Breast epithelium (tissue), 4 donors: ENCODE measurements at places on chromosomes 16 and 17. TPM values are rescaled to one million over a fixed set of nuclear protein-coding genes. Genes with fewer than 3 reads are reported as not detected.

GRCh38 chr17:17391668-17392370 lies 85.0 kb upstream of the MED9 start:
- no peak for DNase-seq

DNA sequence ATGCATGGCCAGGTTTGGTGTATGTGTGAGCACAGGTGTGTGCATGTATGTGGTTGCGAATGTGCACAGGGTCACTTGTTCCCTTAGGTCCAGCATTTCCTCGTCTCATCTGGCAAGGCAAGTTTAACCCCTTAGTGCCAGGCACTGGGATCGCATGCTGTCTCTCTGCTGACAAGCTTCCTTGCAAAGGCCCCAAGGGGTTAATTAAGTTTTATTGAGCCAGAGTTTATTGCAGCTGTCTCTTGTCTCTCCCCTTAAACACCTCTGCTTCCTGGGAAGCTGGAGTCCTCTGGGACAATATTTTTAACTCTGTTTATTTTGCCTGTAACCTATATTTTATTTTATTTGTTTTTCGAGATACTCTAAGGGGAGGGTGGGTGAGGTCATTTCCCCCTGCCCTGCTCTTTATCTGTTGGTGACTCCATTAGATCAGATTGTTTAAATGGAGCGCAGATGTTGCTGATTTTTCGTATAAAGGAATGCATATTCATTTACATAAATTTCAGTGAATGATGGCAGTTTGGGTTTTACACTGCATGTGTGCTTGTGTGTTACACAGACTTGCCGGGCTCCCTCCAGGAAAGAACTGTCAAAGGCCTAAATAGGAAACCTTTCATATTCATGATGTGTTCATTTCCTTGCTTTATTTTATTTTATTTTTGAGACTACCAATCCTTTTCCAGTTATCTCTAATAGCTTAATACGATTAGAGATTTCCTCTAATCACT lies 99.7 kb downstream of the CBLN1 start:
- DNase-seq, result no peak

GRCh38 chr16:4426021-4426684 lies 485 bp downstream of the DNAJA3 start:
- no peak for DNase-seq

DNA sequence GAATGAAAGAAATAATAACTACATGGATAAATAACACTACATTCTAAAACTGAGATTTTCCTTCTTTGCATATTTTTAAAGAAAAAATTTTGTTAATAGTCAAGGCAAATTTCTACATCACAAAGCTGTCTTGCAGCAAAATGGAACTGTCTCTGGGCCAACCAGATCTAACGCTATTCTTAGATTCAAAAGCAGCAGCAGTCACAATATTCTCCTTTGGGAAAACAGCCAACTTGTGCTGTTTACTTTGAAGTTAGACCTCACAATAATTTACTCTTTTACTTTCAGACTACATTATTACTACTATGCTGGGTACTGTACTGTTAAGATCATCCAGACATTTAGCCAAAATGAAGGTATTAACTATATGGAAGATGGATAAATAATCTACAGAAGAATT lies 189.1 kb downstream of the CEP112 start:
- DNase-seq, result no peak

- DNase-seq, result no peak
These were observed 4.0 kb downstream of the SRCIN1 start for GRCh38 chr17:38601539-38602351.

GRCh38 chr17:28960256-28961061 lies 9.1 kb upstream of the PHF12 start:
- no peak for DNase-seq

DNA sequence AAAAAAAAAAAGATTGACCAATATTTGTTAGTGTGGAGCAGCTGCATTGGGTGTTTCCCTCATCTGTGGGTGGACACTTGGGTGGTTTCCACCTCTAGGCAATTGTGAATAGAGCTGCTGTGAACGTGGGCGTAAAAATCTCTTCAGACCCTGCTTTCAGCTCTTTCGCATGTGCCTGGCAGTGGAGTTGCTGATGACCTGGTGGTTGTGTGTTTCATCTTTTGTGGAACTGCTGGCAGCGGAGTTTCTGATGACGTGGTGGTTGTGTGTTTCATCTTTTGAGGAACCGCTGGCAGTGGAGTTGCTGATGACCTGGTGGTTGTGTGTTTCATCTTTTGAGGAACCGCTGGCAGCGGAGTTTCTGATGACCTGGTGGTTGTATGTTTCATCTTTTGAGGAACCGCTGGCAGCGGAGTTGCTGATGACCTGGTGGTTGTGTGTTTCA lies 21.4 kb downstream of the ZC3H18 start:
- peak; percentile 25 for DNase-seq

DNA sequence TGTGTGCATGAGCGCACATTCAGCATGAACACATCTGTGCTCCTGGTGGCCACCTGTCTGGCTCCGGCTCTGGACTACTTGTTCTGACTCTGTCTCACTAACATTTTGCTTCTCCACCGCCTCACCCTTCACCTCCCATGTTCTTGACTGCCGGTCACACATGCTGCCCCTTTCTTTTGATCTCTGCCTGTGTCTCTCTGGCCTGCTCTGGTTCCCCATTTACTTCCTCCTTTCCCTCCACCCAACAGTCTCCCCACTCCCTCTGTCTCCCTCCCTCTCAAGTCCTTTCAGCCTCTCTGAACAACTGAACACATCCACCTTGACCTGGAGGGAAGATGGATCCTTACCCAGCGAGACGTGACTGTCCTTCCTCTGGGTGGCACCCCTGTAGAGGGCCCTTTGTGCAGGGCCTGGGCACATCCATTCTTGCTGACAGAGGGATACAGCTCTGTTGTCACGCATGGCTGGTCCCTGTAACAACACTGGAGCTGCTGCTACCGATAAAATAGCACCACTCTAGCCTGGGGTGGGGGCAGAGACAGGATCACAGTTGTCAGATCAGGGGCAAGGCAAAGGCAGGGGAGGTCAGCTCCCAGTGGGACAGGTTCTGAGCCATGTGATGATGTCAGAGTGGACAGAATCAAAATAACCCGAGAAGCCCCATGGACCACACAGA lies 11.0 kb downstream of the ZSCAN32 start:
- no peak for DNase-seq

DNA sequence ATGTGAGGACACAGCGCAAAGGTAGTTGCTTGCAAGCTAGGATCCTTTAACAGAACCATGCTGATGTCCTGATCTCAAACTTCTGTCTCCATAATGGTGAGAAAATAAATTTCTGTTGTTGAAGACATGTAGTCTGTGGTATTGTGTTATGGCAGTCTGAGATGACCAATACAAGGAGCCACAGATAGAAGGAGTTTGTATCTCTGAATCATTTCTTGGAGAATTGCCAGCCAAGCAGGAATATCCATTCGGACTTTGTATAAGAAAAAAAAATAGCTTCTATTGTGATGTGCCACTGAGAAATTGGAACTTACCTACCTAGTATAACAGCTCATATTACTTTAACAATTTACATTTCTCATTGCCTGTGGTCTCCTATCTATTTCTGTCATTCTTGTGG lies 447.6 kb upstream of the CA10 start:
- no peak for DNase-seq

TPPP3 gene
- total RNA-seq, result 3.6 TPM
